ENCODE measurements at places on chromosomes 5 and 9.

GRCh38 chr9:99823681-99824377 is 2.1 kb downstream of the NR4A3 start:
- no peak for DNase-seq

GRCh38 chr9:74810200-74810599 is 77.5 kb downstream of the TRPM6 start:
- DNase-seq: no peak

- DNase-seq: no peak
These were observed 18.5 kb downstream of the PDZD2 start for GRCh38 chr5:31657315-31657979.

GRCh38 chr9:83981126-83981871 is 694 bp downstream of the RMI1 start:
- no peak for DNase-seq

DNA sequence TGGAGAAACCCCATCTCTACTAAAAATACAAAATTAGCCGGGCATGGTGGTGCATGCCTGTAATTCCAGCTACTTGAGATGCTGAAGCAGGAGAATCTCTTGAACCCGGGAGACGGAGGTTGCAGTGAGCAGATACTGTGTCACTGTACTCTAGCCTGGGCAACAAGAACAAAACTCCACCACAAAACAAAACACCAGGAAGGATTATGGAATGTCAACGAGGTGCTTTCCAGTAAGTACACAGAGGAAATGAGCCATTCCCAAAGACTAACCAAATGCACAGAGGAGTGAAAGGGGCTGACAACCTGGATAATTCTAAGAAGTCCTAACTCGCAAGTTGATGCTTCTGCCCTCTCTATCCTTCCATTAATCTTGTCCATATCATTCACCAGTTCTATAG is 126.1 kb upstream of the RETREG1 start:
- DNase-seq: no peak

- no peak for DNase-seq
These were observed 17.9 kb upstream of the MSMP start for GRCh38 chr9:35771943-35772342.

DNA sequence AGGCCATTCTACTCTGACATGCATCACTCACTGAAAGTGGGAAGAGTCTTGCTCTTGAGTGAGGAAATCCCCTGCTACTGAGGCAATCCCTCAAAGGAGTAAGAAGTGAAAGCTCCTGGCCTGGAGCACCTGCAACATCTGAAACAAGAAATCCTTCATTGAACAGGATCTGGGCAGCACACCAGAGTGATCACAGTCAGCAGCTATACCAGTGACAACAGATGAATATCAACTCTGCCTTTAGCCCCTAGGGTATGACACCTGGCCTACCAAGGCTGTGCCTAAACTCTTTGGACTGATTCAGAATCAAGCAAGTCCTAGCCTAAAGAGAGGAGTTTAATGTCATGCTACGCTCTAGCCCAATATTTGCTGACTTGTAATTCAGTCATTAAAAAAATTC is 156.2 kb upstream of the CCDC152 start:
- DNase-seq: no peak

DNA sequence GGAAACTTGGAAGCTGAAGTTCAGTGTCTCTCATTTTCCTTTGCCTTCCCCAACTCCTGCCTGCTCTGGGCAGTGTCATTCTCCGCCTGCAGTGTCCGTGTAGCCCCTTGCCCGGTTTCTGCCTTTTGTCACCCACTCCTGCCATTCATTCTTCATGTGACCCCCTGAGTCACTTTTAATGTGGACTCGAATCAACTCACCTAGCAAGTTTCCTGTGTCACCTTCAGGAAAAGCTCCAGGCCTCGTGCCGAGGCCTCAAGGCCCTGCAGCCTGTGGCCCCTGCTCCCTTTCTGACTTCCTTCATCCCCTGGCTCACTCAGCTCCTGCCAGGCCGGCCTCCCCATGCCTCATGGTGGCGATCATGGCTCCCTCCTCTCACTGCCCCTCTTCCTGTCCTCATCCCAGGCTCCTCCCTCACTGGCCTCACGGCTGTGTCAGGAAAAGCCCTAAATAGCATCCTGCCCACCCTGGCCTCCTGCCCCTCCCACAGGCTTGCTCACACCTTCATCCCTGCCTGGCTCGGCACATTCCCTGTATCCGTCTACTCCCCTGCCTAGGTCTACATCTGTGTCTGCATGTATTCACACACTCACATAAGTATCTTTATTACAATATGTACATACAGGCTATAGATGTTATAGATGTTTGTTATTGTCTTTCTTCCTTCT is 294.9 kb downstream of the MED10 start:
- DNase-seq: no peak

DNA sequence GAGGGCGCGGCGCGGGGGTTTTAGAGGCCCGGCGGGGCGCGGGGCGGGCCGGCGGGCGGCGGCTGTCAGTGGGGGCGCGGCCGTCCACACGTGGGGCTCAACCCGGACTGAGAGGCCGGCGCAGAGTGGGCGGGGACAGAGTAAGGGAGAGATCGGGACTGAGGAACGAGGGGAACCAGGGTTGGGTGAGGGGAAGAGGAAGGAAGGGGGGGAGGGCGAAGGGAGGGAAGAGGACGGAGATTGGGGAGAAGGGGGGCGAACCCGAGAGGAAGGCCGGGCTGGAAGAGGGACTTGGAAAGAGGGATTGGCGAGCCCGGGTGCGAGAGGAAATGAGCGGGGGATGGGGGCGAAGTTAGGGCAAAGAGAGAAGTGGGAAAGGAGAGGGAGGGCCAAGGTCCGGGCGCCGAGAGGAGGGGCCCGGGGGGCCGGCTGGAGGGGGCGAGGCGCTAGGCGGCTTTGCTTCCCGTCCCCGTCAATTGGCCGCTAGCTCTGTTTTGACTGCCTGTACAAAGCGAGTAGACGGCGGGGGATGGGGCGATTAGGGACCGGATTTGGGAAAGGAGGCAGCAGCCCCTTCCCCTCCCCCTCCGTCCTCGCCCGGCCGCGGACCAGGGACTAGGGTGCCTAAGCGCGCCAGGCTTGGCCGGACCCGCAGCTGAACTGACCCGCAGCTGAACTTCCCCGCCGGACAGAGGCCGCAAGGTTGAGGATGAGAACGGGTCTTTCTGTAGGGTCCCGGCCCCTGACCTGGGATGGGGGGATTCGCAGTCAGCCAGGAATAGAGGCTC is 399 bp upstream of the FBN2 start:
- peak; percentile 50 for DNase-seq

DNA sequence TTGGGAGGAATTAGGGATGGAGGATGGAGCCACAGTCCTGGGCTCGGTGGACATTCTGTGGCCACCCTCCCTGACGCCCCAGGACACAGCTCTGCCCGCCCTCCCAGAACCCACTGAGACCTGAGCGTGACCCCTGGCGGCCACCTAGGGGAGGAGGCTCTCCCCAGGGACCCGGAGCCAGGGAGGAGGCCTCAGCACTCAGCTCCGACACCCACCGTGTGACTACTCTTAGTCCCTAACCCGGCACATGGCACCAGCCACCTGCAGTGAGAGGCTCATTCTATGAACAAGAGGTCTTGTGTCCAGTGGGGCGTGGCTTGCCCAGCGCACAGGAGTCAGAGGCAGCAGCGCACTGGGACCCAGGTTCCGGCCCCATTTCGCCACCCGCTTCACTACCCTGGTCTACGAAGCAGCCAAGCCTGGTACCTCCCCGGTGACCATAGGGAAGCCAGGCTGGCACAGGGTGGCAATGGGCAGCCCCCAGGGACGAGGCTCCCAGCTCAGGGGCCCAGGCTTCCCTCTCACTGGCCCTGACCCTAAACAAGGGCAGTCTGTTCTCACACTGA is 10.2 kb downstream of the SARDH start:
- DNase-seq: no peak

- no peak for DNase-seq
These were observed 155.3 kb upstream of the ABCA1 start for GRCh38 chr9:105083256-105083655.

Measured in BJ (cell line).